ENCODE measurements at places on chromosomes 7 and 10. TPM values are rescaled to one million over a fixed set of nuclear protein-coding genes. Genes with fewer than 3 reads are reported as not detected.

FKBP9 gene
- 91.4 TPM for total RNA-seq

DNA sequence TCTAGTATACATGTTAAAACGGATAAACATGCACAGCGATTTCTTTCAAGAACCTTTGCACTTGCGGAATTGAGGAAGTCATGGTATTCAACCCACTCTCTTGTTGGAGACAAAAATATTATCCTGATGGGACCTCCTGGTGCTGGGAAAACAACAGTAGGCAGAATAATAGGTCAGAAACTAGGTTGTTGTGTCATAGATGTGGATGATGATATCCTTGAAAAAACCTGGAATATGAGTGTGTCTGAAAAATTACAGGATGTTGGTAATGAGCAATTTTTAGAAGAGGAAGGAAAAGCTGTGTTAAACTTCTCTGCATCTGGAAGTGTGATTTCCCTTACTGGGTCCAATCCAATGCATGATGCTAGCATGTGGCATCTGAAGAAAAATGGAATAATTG is 6.9 kb downstream of the THNSL1 start:
- no peaks in the 10 kb centered on the region for H3K36me3 ChIP-seq
- H3K4me1 ChIP-seq = no peaks in the 10 kb centered on the region
- no peak overlapping the region for H3K4me3 ChIP-seq
- no peaks in the 10 kb centered on the region for H3K27me3 ChIP-seq

DYDC2 gene
- 3.0 TPM for total RNA-seq

EBLN1 gene
- not detected for total RNA-seq

DNA sequence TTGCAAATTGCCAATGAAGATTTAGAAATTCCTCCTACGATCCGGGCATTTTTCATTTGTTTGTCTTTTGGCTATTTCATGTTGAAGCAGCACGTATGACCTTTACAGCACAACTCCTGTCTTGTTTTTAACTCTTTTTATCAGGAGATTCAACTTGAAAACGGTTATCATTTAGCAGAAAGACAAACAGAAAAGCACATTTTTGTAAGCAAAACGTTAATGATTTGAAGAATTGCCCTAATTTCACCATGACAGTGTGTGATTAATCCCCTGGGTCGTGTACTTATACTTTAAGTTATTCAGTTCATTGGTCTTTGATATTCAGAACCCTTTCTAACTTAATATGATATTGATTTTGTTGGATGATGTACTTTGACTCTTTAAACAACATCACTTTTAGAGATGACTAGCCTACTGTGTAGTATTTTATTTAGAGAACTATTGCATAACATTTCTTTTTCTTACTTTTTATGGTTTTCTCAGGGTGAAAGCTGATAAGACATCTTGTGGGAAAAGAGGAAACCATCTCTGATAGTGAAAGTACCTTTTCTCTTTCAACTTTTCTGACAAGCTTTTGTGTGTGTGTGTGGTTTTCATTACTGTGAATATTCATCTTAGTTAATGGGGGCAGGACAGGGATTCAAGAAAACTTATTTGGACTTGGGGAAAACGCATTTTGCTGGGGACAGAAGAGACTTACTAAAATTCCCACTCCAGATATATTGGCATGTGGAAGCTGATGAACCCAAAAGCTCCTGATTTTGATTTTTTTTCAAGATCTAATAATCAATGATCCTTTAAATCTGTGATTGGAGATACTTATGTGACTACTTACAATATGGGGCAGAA is 8.1 kb downstream of the HHEX start:
- no peak overlapping the region for H3K4me3 ChIP-seq
- H3K27me3 ChIP-seq = peaks cover 5% of the 10 kb centered on the region
- no peaks in the 10 kb centered on the region for H3K4me1 ChIP-seq
- H3K27ac ChIP-seq = no peak overlapping the region

DNA sequence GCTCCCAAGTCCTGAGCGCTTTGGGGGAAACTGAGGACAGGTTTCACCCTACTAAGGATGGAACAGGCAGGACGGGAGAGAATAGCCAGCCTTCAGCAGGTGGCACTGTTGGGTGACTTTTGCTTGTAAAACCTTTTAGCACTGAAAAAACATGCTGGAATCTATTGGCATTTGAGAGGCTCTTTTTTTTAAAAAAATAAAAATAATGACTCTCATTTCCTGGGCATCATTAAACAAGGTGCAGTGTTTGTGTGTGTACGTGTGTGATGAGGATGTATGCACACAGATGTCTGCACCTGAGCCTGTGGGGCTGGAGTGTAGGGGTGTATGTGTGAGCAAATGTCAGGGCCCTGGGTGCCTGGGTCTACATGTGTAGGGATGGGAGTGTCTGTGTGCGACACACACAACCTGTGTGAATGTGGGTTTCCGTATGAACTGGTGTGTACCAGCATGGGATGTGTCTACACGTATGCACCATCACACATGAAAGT is 177.9 kb downstream of the RPS24 start:
- no peaks in the 10 kb centered on the region for H3K27me3 ChIP-seq

- H3K4me3 ChIP-seq = no peak overlapping the region
- H3K27ac ChIP-seq = peak overlapping the region; percentile 47
- DNase-seq = no peak
- H3K27me3 ChIP-seq = no peaks in the 10 kb centered on the region
- H3K36me3 ChIP-seq = no peaks in the 10 kb centered on the region
These were observed 116.4 kb downstream of the SORBS1 start for GRCh38 chr10:95444792-95445191.

- no peak overlapping the region for H3K4me3 ChIP-seq
- DNase-seq = no peak
- no peak overlapping the region for H3K27ac ChIP-seq
- H3K4me1 ChIP-seq = no peaks in the 10 kb centered on the region
- no peaks in the 10 kb centered on the region for H3K36me3 ChIP-seq
These were observed 13.4 kb upstream of the WDFY4 start for GRCh38 chr10:48670978-48671913.

UCMA gene
- total RNA-seq = not detected

CCDC186 gene
- total RNA-seq = 36.2 TPM

ACSM6 gene
- total RNA-seq = not detected

All from left lung (tissue), 14 donors.